ENCODE measurements at places on chromosomes 7 and 10.

DNA sequence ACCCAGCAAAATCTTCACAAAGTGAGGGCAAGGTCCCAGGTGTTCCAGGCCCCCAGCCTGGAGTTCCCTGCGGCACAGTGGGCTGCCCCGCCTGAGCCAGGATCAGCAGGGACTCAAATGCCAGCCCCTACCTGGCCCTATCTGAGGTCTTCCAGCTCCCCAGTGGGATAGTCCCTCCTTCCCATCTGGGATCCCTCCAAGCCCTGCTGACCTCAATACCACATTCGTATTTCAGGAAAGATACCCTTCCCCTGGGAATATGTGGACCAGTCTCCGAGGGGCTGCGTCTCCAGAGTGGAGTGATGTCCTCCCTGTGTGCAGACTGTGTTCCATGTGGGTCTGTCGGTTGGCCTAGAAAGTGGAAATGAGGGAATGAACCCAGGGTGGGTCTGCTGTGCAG lies 40.9 kb downstream of the ELFN1 start:
- DNase-seq: no peak

GRCh38 chr7:109479388-109479787 lies 909.7 kb downstream of the DNAJB9 start:
- no peak for DNase-seq

DNA sequence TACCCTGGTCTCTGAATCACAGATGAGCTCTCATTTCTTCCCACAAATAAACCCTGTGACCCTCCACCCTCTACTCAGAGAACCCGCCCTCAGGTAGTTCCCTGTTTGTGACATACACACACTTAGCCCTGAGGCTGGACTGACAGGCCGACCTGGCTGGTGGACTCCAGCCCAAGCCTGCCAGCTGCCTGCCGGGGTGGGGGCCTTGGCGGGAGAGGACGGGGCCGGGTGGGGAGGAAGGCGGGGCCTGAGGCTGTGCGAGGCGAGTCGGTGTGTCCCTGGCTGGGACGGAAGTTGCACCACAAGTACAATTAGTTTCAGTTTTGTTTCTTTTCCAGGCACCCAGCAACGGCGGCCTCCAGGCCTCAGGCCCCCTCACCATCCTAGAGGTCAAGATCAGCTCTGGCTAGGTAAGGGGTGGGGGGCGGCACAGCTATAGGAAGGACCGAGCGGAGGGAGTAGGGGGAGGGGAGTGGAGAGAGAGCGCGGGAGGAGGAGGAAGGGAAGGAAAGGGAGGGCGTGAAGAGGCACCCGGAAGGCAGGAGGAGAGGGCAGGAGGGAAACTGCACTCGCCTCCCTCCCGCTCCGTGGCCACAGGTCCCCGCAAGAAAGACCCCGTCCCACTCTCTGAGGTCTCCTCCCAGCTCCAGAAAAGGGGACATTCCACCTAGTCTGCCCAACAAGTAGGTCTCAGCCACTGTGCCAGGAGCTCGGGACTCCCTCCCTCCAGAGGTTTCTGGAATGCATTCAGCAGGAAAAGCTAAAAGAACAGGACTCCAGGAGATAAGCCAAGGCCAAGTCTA lies at the start of gene TRIM56:
TRIM56 (plus strand) TSS at position 320 of the 803 bp plus-strand sequence. CDS start 1,832 bp downstream, outside the sequence.
- peak; percentile 81 for DNase-seq

- peak; percentile 16 for DNase-seq
Observed at GRCh38 chr7:113015034-113015645, 71.5 kb downstream of the GPR85 start.

DNA sequence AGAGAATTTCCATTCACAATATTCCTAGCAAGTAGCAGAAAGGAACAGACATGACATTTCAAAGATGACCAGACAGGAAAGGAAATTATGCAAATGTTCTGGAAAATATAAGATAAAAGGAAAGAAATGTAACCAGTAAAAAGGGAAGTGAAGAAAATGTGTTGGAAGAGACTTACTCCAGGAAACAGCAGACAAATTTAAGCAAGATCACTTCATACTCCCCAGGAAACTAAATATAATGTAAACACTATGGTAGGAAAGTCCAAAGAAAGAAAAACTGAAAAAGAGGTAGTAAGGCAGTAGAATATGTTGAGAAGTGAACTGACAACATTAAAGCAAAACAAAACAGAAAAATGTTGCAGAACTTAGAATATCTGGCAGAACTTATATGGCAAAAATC lies 6.4 kb upstream of the ST8SIA6 start:
- DNase-seq: no peak

DNA sequence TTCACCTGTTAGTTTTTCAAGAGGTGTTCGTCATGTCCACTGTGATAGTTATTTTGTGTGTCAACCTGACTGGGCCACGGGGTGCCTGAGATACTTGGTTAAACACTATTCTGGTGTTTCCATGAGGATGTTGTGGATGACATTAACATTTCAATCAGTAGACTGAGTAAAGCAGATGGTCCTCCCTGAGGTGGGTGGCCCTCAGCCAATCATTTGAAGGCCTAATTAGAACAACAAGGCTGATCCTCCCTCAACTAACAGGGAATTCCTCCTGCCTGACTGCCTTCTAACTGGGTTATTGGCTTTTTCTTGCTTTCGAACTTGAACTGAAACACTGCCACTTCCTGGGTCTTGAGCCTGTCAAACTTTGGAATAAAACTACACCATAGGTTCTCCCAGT lies 75.8 kb downstream of the ENO4 start:
- DNase-seq: no peak

DNA sequence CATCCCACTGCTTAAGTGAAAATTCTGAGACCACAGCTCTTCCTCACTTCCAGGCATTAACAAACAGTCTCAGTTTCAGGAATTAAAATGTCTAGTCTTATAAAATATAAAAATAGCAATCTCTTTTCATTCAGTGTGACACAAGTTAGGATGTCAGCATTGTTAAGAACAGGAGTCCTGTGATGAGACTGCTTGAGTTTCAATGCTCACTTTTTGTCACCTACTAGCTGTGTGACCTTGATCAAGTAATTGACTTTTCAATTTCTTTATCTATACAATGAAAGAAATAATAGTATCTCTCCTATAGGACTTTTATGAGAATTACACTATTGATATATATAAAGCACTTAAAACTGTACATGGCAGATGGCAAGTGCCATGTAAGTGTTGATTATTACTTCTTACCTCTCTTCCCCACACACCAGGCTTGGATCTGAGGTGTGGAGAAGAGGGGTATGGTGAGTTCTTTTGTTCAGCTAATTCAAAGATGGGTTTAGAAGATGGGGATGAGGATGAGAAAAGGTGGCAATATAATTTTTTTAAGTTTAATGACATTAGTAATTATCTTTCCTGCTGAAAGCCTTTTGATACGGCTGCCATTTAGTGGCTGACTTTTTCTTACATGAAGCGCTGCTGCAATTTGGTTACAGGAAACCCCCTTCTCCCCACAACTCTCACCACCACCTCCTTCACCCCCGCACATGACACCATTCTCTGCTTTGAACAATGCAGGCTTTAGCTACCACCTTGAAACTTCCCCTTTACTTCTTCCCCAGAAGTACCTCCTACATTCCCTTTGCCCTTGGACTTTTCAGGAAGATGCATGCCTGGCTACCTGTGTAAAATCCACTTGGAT lies 20.8 kb upstream of the HYAL4 start:
- DNase-seq: no peak

- DNase-seq: peak; percentile 41
Observed at GRCh38 chr7:128833148-128833945, 3.1 kb downstream of the FLNC start.

DNA sequence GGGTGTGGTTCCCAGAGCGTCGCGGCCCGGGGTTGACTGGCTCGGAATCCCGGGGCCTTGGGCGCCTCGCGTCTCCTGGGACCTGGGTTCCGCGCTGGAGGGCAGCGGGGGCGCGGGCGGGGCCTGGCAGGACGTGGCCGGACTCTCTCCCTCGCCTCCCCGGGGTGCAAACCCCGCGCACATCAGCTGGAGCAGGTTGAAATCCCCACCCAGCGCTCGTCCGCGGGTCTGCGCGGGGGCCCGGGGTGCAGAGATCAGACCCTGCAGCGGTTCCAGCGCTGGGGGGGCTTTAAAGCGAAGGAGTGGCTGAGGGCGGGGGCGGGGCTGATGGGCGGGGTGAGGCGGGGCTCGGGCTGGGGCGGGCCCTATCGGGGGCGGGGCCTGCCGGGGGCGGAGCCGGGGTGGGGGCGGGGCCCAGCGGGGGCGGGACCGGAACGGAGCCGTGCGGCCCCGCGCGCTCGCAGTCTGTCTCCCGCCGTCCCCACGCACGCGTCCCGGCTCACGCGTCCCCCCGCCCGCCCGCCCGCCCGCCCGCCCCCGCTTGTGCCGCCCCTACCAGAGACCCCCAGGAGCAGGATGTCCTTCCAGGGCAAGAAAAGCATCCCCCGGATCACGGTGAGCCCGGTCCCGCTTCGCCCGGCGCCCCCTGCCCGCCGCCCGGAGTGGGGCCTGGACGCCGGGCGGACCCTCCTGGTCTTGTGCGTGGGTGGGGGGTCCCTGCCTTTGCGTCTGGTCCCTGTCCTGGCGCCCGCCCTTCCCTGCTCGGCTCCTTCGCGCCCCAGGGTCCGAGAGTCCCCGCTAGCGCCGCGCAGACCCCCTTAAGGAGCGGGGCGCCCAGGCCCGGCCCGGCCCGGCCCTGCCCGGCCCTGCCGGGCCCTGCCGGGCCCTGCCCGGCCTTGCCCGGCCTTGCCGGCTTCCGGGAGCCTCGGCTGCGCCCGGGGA lies at the start of gene DPYSL4:
DPYSL4 (plus strand) TSS at position 461 of the 942 bp plus-strand sequence; CDS start at position 577, 116 bp downstream.
- DNase-seq: no peak

- DNase-seq: no peak
Observed at GRCh38 chr7:88057655-88058054, 123.6 kb downstream of the ADAM22 start.

DNA sequence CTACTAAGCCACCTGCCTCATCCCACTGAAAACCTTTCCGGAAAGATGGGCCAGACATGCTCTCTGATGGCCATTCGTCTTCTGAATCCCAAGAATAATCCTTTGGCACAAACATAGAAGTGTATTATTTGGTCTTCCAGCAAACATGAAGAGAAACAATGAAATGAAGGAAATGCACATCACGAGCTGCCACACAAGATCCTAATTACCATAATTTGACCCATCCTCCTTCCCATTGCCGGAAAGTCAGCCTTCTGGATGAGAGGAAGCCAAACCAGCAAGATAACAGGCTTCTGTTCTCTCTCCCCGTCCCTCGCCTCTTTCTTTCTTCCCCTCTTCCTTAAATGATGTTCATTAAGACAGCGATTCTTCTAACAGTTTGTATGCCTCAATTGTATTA lies 218.9 kb upstream of the KMT2E start:
- no peak for DNase-seq

GRCh38 chr7:143255564-143255963 lies 7.7 kb upstream of the GSTK1 start:
- DNase-seq: peak; percentile 22

DNA sequence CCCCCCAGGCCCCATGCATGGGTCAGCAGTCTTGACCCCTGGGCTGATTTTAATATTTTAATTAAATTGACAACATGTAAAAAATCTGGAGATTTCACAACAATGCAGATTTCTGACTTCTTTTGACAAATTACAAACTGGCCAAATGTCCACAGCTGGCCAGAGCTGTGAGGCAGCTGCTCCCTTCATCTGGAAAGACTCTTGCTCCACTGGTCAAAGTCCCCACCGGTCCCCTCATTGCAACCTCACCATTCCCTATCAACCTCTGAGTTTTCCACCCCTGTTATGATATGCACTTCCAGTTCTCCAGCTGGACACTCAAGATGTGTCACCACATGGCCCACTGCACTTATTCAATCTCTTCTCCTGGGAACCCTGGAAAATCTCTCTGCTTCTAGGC lies 266.2 kb downstream of the KCNMA1 start:
- no peak for DNase-seq

GRCh38 chr10:43884501-43885105 lies 235.9 kb upstream of the ZNF32 start:
- DNase-seq: no peak

DNA sequence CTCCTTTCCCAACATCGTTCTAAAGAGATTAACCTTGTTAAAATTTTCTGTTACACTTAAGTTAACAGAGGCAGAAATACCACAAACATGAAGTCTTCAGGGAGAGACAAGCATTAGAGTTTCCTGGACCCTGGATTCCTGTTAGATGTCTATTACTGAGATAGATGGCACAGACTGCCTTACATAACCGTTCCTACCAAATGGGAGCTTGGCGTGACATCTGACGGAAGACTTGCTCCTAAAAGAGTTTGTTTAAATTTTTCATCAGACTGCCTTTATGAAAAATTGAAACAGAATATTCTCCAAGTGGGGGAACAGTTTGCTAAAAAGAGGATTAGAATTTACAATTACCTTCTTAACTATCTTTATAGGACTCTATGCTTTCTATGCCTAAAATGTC lies 22.7 kb downstream of the ANK3 start:
- DNase-seq: no peak

GRCh38 chr7:149440222-149440621 lies 20.6 kb downstream of the ZNF777 start:
- DNase-seq: no peak

GRCh38 chr10:28664369-28664740 lies 13.0 kb upstream of the BAMBI start:
- DNase-seq: no peak

DNA sequence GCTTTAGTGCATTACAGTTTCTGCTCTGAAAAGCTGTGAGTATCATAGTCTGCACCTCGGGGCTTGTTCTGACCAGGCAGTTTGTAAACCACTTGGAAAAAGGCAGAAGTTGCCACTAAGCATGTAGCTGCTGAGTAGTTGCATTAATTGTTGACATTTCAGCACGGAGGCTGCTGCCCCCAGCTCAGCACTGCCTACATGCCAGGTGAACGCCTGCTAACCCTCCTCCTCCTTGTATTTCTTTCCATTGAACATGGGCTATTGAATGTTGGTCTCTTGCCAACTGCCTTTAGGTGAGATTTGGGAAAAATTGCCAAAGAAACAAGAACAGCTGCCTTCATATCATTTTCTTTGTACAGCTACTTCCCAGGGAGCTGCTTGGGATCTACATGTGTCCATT lies 164.2 kb downstream of the RAPGEF5 start:
- DNase-seq: no peak

- DNase-seq: no peak
Observed at GRCh38 chr10:131087464-131088215, 223.9 kb downstream of the TCERG1L start.

DNA sequence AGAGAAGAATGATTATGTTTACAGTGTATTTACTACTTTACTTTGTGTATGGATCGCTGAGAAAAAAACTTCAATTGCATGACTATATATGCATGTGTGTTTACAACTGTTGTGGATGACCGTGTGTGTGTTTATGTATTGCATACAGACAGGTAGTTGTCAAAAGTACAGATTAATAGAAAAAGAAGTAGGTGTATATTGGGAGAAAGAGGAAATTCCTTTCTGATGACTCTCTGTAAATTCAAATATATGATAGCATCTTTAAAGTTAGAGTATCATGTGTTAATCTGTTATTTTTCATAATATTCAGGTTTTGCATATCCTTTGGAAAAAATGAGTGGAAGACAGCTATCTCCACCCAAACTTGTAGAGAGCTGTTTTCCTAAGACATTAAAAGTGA lies 160.4 kb upstream of the AGR3 start:
- DNase-seq: no peak

- DNase-seq: peak; percentile 14
Observed at GRCh38 chr7:35694161-35694783, 663 bp downstream of the HERPUD2 start.
